ENCODE measurements at places on chromosomes 7 and 10.

DNA sequence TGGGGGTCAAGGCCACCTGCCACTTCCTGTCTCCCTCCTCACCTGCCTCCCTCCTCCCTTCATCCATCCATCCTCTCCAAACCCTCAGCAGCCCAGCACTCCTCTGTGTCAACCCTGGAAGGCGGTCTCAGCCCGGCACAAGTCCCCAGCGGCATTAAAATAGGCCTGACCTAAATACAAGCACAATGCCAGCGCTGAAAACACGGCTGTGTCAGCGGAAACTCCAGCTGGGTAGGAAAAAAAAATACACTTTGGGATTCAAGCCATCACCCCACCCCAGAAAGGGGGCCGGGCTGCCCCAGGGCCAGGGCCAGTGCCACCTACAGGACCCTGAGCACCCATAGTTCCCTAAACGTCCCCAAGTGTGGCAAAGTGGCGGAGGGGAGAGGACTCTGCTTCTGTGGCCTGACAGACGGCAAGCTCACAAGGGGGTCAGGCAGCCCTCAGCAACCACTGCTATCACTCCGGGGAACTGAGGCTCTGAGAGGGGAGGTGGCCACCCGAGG, 22.7 kb upstream of the GTF2IRD1 start:
- no peak for DNase-seq

DNA sequence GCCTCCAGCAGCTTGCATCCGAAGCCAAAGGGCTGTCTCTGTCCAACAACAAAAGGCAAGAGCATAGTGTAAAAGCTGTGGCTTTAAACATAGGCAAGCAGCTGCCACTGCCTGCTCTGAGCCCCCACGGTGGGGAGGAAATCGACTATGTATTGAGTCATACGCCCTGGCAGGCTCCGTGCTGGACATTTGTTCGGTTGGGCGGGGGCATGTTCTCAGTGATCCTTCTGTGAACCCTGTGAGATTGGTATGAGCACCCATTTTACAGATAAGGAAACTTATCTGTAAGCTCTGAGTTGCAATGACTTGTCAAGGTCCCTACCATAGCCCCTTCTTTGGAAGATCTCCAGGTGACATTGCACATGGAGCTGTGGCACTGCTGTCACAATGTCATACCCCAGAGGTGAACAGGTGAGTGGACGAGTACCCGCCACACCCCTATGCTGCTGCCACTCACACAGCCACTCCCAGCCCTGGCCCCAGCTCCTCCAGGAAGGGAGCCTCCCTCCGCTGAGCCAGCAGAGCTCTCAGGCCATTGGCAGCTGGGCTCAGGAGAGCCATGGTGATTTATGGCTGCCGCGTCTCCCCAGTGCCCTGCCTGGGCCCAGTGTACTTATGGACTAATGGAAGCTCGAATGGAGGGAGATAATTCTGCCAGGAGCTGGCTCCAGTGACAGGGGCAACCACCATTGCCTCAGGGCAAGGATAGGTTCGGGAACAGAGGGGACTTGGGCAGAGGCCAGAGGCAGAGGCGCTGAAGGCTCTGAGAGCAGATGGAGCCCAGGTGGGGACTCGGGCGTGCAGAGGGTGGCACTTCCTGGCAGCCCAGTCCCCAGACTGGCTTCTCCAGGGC, 43.7 kb downstream of the UNC5B start:
- DNase-seq = no peak

GRCh38 chr7:149569726-149570422, 72.3 kb upstream of the ZNF746 start:
- no peak for DNase-seq

DNA sequence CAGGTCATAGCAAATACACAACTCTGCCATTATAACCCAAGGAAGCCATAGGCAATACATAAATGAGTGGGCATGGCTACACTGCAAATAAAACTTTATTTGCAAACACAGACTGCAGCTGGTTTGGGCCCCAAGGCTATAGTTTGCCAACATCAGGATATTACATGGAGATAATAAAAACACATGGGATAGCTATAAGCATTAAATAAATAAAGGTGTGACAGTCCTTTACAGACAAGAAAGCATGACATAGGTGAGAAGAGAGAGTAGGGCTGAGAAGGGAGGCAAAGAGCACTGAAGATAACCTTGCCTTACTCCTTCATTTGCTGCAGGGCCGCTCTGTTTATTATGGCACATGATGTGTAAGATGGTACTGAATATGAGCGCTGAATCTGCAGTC, 135.1 kb upstream of the GHITM start:
- no peak for DNase-seq
